ENCODE measurements at places on chromosomes 7 and 10.

- DNase-seq, result no peak
Observed at GRCh38 chr10:51699145-51699474, 285 bp downstream of the CSTF2T start.

DNA sequence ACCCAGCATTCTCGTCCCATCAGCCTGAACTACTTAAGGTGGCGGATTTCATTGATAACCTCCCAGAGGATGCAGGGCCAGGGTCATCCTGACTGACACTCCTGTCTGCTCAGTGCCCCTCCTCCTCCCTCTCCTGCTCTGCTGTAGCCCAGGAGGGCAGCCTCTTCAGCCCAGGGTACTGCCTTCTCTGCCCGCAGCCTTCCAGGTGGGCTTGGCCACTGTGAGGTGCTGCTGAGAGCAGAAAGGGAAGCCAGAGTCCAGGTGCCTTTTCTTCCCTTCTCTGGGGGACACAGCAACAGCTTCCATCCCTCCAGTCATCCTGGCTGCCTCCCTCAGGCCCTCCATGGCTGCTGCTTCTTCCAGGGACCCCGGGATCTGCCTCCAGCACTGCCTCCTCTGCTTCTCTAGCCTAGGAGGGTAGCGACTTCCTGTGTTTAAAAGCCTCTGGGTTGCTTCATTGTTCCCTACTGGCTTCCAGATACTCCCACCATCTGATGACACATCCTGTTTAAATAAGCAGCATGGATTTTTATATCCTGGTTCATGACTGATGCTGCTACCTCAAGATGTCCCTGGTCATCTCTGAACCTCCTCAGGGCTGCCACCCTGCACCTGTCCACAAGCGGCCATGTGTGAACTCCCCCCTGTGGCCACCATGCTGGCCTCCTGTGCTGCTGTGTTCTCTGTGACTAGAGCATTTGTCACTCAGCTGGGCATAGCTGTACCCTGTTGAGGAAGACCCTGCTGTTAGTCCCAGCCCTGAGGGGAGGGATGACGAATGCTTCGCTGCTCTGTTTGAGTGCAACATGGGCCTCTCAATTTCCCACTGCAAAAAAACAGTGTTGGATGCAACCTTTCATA is 55.8 kb downstream of the AKR1C4 start:
- DNase-seq, result no peak

DNA sequence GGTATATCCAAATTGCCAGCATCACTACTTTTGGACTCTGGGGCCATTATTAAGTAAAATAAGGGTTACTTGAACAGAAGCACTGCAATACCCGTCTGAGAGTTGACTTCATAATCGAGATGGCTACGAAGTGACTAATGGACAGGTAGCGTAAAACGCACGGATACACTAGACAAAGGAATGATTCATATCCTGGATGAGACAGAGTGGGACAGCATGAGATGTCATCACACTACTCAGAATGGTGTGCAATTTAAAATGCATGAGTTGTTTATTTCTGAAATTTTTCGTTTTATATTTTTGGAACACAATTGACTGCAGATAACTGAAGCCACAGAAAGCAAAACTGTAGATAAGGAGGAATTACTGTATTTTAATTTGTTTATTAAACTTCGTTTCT is 421.5 kb upstream of the LRGUK start:
- DNase-seq, result no peak

DNA sequence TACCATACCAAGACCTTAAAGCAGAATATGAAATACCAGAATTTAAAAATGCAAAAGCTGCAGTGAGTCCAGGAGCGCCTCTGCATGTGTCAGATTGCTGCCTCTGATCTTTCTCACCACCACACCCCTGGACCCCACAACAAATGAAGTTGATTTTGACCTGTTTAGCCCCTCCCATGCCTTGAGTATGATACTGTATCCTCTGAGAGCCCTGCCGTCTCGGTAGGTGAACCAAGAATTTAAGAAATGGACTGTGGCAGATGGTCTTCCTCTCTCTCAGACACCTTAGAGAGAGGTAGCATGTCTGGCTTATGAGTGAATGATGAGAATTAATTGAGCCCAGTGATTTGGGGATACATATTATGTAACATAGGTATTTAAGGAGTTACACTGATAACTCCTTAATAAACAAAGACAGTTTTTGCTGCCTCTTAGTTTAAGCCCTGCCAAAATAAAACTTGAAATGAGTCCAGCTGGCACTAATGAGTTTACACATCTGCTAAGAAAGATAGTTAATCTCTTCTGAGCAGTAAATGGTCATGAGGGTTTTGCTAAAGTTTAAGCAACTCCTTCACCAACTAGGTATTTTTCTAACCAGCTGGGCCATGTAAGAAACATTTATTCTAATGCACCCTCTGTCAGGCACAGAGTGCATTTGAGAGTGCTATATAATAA is 4.5 kb upstream of the TFPI2 start:
- DNase-seq, result no peak

All from naive thymus-derived CD4-positive, alpha-beta T cell (primary cell).